ENCODE measurements at places on chromosomes 7 and 10. TPM values are rescaled to one million over a fixed set of nuclear protein-coding genes. Genes with fewer than 3 reads are reported as not detected.

DNA sequence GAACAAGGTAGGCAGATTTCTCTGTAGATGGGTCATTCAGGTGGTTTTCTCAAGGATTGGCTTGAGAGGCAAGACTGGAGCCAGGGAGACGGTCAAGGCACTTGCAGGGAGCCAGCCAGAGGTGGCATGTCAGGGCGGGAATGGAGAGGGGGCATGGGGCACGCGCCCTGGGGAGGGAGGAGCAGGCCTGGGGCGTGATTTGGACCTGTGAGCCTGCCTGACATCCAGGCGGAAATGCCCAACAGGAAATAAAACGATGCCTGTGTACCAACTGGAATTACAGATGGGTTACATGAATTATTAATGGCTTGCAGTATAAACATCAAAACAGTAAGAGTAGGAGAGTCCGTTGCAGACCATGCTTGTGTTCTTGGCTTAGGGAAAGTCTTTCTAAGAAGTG is 8.6 kb upstream of the SUN1 start:
- no peak for DNase-seq

- no peak for DNase-seq
These were observed 11.5 kb upstream of the RSU1 start for GRCh38 chr10:16828701-16829175.

The GDF2 gene
- not detected for total RNA-seq

- no peak for DNase-seq
These were observed 233.9 kb downstream of the DNAJB6 start for GRCh38 chr7:157570531-157571200.

GRCh38 chr10:117364110-117364960 is 10.9 kb downstream of the PDZD8 start:
- no peak for DNase-seq

- no peak for DNase-seq
These were observed 4.2 kb downstream of the OSBPL3 start for GRCh38 chr7:24975644-24976260.

- no peak for DNase-seq
These were observed 40.3 kb downstream of the TNPO3 start for GRCh38 chr7:129014501-129015101.

The NDUFA5 gene
- 56.6 TPM for total RNA-seq

DNA sequence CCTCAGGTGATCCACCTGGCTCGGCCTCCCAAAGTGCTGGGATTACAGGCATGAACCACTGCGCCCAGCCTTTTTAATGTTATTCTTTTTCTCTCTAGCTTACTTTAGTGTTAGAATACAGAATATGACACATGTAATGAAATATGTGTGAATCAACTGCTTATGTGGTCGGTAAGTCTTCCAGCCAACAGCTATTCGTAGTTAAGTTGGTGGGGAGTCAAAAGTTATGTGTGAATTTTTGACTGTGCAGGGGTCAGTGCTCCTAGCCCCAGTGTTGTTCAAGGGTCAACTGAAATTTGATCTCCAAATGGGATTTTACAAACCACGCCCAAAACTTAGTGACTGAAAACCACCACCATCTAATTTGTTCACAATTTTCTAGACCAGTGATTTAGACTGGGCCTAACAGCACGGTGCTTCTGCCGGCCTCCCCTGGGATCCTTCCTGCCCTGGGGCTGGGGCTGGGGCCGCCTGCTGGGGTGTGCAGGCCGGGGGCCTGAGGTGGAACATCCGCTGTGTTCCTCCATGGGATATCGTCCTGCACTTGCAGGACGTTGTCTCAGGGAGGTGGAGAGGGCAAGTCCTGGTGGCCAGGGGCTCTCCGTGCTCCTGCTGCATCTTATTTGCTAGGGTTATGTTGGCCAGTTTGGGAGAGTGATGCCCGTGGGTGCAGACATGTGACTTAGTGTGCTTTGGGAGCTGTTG is 24.5 kb upstream of the GRB10 start:
- DNase-seq = no peak

The TFR2 gene
- not detected for total RNA-seq

DNA sequence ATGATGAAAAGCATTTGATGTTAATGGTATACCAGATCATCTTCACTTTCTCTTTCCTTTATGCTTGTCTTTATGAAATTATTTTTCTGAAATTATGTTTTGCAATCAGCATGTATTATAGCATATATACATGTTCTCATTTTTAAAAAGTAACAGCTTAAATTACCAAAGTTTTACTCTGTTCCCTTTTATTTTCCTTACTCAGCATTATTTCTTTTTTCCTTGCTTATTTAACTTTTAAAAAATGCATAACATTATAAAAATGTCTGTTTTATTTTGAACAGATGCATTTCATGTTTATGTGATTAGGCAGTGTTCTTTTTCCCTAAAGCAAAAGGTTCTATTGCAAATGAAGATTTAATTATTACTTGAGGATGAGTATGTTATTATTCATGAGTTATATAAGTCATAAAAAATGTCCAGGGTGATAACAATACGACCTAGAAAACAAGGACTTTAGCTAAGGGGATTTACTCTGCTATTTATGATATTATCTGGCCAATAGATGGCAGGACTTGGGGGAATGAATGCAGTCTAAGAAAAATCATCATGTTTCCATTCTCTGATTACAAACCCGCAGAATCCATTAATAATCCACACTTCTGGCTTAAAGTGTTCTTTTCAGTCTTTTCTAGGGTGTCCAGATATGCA is 38.5 kb downstream of the CABCOCO1 start:
- no peak for DNase-seq

DNA sequence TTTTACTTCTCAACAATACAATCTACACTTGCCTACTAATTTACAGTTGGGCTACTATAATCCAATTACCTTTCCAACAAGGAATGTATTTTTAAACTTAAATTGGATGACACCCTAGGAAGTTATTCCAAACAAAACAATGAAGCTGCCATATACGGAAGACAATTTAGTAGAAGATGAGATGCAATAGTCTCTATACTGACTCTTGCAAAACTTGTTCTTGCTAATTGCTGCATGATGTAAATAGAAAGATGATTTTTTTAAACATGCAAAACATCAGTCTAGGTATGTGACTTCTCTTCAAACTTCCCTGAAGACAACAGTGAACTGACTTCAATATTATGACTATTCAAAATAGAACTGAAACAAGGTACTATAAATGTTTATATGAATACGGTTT is 17.6 kb downstream of the NT5C3A start:
- no peak for DNase-seq

DNA sequence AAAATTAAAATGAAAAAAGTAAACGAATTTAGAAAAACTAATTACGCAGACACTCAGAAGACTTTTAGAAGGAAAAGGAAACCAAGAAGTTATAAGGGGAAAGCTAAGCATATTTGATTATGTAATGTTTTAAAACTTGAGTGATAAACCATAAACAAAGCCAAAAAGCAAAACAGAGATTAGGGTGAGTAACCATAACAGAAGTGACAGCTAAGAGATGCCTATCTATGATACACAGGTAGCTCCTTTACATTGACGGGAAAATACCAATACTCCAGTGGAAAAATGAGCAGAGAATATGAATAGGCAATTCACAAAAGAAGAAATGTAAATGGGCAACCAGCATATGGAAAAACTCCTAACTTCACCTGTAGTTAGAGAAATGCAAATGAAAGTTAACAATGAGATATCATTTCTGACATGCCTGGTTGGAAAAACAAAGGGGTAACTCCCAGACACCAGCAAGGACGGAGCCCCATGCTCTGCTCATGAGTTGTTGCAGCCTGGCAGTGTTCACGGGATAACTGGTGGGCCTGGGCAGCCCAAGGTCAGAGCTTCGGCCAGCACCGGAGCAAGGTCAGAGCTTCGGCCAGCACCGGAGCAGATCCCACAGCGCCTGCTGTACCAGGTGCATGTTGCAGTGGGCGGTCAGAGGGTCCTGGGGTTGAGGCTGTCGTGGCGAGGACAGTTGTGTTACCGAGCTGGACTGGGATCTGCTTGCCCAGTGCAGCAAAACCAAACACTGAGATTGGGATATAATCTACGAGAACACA is 58.9 kb downstream of the ALOX5 start:
- DNase-seq = no peak

DNA sequence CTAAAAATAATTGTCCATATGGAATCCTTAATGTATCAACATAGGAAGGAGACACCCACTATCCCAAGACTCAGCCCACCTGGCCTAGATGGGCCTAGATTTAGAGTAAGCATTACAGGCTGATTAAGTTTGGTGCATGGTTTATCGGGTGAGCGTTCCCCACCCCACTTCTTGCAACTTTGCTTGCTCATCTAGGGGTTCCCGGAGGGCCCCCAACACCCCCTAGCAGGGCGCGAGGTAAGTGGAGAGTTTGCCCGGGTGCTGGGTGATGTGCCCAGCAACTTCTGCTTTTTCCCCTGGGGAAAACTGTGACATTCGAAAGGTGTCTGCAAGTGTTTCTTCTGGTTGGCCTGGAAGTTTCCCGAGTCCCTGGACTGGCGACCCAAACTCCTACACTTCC is 31.7 kb downstream of the SKIDA1 start:
- no peak for DNase-seq

The CCDC3 gene
- 141 TPM for total RNA-seq

The MDFIC gene
- total RNA-seq = 70.2 TPM

- no peak for DNase-seq
These were observed 825.3 kb upstream of the MBL2 start for GRCh38 chr10:53597835-53598251.

DNA sequence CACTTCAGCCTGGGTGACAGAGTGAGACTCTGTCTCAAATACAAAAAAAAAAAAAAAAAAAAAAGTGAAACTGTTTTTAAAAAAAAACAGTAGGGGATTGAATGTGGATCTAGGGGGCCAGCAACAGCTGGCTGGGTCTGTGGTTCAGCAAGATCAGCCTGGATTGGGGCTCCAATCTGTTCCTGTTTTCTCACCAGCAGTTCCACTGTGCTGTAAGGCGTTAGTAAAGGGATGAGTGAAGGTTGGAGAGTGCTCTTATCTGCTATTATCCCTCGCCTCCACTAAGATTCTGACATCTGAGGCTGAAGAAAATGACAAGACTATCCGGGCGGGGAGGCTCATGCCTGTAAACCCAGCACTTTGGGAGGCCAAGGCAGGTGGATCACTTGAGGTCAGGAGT is 41.6 kb upstream of the GTF2IRD1 start:
- no peak for DNase-seq

The MMD2 gene
- total RNA-seq = not detected

DNA sequence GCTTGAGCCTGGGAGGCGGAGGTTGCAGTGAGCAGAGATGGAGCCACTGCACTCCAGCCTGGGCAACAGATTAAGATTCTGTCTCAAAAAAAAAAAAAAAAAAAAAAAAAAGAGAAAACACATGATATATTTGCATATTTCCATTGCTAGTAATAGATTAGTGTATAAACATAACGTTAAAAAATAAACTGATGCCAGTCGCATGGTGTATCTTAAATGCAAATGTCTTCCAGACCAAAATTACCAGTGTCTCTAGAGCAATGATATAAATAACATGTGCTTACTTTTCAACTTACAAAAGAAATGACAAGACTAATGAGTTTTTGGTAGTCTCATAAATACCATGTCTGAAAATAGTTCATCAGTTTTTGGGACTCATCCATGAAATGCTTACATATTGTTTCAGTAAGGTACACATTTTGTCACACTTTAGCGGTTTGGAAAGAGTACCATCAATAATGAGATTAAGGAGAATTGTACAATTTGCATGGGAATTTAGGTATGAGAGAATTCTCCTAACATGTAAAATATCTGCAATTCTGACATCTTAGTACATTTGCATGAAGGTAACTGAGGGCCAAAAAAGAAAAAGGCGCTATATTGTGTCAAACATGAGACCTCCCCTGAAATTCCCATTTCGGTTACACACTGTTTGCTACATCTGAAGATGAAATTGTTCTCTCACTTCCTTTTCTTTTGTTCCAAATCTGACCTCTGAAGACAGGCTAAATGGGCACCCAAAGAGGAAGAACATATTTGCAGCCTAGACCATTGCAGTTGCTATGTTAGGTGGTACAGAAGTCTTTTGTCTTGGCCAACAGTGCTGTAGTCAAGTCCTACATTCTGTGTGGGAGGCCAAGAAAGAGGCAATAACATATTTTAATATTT is 51.5 kb upstream of the PIP4K2A start:
- no peak for DNase-seq

The CPVL gene
- total RNA-seq = 5.7 TPM

DNA sequence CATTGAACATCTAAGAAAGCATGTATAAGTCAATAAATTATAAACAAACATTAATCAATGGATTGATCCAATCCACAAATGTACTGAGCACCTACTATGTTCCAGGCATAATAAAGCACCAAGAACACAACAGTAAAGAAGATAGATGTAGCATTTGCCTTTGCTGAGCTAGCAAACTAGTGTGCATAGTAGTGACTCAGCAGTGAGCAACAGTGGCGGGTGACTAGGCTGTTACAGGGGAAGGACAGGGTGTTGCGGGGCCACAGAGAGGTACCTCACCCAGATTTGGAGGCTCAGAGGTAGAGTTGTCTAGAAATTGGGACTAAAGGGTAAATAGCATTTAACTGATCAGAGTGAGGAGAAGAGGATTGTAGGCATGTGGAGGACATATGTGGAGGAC is 83.6 kb downstream of the NXPH1 start:
- no peak for DNase-seq

- DNase-seq = no peak
These were observed 33.9 kb downstream of the EN2 start for GRCh38 chr7:155491812-155492211.

The TAS2R4 gene
- 1.5 TPM for total RNA-seq

DNA sequence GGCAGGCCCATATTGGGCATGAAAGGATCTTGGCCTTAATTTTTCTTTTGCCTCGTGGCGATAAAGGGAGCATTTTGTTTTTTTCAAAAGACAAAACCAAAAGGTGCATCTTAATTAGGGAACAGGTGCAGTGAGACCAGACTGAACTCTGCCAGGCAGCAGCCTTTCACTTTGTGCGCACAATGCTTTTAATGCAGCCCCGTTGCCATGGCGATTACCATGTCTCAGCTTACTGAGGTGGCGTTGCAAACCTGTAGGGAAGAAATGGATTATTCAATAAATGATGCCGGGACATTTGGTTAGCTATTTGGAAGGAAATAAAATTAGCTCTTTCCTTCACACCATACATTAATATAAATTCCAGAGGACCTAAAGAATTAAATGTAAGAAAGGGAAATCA is 61.9 kb downstream of the MYL10 start:
- DNase-seq = no peak

DNA sequence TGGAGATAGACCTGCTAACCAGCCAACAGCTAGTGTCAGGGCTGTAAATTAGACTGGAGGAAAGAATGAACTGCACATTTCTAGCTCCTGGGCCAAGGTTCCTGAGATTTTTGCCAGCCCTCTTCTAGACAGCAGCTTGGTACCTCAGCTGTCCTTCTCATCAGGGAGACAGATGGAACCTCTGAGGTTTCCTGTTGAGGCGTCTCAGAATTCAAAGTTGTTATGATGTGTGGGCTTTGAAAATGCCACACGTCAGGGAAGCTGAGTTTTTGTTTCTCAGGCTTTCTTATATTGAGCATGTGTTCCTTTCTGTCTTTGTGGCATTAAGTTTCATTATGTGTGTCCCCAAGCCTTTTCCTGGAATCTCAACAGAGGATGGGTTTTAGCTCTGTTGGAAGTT is 736.6 kb downstream of the AUTS2 start:
- DNase-seq = no peak

The GTF2IRD2 gene
- total RNA-seq = 15.6 TPM

Measured in tibial nerve (tissue), 4 donors.